ENCODE measurements at places on chromosomes 11 and 22.
A peak's percentile ranks its signal among the peaks of the same experiment; 100 is the strongest.

DNA sequence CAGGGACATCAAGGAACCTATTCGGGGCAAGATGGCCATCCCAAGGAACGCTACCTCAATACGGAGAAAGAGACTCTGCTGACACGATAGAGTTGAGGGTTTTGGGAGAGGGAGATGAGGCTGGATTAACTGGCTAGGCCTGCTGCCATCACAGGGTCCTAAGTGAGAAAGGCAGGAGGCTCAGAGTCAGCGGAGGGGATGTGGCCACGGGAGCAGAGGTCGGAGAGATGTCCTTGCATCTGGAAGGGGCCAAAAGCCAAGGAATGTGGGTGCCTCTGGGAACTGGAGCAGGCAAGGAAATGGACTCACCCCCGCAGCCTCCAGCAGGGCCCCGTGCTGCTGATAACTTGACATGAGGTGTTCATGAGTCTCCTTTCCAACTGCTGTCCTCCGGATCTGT, 31.0 kb upstream of the RFPL3 start:
- no peak for DNase-seq

DNA sequence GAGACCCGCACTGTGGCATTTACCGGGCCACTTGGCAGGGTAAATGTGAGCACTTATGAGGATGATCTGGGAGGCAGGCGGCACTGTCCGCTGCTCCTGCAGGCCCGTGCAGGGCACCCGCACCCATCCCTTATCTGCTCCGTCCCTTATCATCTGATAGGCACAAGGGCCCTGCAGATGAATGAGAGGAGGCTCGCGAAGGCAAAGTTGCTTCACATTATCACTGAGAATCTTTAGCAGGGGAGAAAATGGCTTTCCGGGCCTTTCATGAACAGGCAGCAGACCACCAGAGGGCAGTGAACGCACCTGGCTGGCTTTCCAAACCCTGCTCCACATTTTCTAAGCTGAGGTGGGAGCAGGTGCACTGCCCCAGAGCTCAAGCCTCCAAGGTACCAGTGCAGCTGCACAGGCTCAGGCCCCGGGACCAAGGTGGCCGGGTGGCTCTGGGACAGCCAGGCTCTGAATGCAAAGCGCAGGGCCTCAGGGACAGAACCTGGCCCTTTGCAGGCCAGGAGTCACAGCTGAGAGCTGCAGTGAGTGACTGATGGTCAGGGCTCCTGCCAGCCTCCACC, 165.6 kb downstream of the SHANK2 start:
- DNase-seq: peak; percentile 21

GRCh38 chr22:45684752-45685574, 13.3 kb downstream of the ATXN10 start:
- no peak for DNase-seq

- no peak for DNase-seq
Observed at GRCh38 chr11:120062561-120062930, 75.4 kb downstream of the TRIM29 start.

GRCh38 chr11:118168316-118168715, 8.1 kb downstream of the SCN2B start:
- no peak for DNase-seq

GRCh38 chr11:109914038-109914437, 179.2 kb upstream of the ZC3H12C start:
- no peak for DNase-seq

GRCh38 chr11:10041748-10042446, 252.1 kb downstream of the SBF2 start:
- no peak for DNase-seq
